ENCODE measurements at places on chromosomes 3 and 15.

DNA sequence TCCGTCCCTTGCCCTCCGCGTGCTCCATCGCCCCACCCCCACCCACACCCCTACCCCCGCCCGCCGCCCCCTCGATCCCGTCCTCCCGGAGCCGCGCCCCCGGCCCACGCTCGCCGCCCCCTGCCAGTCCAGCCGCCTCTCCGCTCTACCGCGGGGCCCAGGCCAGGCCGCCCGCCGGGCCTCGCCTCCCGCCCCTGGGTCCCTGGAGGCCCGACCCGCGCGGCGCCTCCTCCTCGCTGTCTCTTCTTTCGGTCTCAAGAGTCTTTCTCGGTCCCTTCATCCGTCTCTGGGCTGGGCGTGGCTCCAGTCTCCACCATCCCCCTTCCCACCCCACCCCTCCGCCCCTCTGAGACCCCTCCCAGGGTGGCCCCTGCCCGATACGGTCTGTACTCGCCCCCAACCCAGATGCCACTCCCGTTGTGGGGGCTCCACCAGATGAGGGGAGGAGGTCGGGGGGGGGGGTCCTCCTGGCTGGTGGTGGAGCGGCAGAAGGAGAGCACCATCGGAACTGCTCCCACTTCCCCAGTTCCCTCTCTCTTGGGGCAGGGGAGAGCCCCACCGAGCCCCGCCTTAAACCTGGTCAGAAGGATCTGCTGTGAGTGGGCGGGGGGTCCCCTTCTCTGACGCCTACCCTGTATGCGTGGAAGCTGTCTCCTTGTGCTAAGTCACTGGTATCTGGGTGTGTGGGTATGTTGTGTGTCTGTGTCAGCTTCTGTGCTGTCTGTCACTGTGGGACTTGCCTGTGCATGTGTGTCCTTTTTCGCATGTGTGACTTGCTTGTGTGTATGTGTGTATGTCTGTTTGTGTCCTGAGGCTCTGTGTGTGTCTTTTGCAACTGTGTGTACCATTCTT is 1.0 kb downstream of the PRKCD start:
- no peak for DNase-seq

DNA sequence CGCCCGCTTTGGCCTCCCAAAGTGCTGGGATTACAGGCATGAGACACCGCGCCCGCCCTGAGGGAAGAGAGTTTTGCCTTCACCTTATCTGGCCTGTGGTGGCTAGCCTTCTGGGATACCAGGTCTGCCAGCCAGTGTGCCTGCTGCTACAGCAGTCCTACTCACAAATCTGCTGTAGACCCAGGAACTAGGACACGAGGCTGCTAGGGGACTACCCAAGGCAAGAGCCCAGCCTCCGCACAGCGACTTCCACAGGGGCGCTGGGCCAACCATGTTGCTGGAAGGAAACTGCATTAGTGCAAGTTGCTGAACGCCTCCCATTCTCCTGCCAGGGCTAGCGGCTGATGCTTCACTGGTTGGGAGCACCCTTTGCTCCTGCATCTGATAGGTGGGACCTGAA is 53.7 kb downstream of the DHX30 start:
- DNase-seq = no peak

DNA sequence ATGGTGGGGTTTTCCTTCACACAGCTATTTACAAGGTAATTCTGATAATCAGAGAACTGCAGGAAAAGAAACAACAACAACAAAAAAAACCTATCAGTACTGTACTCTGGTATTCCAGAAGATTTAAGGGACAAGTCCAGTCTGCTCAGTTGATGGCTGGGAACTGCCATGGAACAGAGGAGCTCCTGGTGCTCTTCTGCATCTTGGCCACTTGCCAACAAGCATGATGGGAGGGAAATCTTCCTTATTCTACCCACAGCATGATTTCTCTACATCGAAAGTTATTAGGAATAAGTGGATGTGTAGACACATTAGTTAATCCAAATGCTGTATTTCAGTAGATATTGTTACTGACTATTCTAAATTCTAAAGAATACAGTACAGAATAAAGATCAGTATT is 51.7 kb downstream of the RASGRP1 start:
- DNase-seq = no peak

DNA sequence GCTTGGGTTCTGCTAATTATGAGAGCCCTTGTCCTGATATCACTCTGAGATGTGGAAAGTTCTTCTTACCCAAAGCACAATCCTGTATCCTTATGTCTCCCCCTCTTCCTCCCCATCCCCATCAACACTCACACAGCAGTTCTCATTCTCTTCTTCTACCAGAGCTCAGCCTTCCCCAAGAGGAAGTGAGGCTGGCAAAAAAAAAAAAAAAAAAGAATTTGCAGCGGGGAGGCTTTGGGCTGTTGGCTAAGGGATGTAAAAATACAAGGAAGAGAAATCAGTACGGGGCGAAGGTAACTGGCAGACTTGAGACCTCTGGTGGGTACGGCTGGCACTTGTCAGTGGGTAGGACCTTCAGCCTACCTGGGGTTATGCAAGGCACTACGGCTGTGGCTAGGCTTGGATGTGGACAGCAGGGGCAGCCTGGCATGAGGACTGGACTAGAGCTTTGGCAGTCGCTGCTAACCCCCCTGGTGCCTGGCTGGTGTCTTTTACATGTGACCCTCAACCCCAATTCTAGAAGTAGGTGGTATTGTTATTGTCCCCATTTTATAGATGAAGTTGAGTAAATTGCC is 5.4 kb downstream of the VIPR1 start:
- DNase-seq = no peak

- DNase-seq = no peak
These were observed 246.2 kb downstream of the UACA start for GRCh38 chr15:70517194-70517590.

DNA sequence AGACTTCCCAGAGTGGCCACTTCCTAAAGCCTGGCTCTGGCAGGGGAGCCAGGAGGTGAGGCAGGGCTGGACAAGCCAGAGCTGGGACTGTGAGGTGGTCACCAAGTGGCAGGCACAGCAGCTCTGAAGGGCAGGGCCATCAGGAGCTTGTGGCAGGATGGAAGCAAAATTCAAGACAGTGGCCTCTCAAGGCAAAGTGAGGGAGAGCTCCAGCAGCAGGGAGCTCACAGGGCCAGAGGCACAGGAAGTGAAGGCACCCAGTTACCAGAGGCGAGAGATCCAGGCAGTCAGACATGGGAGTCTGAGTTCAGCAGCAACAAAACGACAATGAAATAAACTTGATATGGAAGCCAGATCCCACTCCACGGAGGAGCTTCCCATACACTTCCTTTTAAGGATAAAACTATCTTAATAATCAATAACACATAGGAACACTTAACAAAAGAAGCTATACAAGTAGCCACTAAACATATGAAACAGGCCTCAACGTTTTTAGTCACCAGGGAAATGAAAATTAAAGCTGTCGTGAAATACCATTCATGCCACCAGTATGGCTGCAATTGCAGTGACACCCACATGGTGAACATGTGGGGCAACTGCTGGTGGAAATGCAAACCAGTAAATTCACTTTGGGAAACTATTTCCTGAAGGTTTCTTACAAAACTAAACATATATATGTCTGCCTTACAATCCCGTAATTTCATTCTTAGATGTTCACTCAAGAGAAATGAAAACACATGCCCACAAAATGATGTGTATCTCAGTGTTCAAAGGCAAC is 35.4 kb upstream of the TMEM158 start:
- no peak for DNase-seq

- DNase-seq = no peak
These were observed 749.3 kb upstream of the CADM2 start for GRCh38 chr3:84209474-84209873.

- no peak for DNase-seq
These were observed 136.9 kb downstream of the P2RY1 start for GRCh38 chr3:152971880-152972279.

- DNase-seq = no peak
These were observed 227.6 kb upstream of the BHLHE40 start for GRCh38 chr3:4751502-4752101.

DNA sequence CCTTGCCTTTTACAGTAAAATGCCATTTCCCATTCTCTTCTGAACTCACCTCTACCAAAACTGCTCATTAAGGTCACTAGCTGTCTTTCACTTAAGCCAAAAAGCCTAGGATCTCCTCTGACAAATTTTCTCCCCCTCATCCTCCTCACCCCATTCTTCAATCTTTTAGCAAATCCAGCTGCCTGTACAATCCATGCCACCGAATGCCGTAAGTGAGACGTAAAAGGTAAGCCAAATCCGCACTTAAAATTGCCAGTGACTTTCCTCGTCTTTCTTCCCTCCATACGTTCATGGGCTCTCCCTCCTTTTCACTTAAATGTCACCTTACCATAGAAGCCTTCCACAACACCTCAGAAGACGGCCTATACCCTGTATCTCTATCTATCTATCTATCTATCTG is 13.8 kb downstream of the PSMD6 start:
- DNase-seq = no peak

GRCh38 chr3:99823723-99824711 is 6.4 kb downstream of the CMSS1 start:
- DNase-seq = no peak

Measured in renal cortex interstitium (tissue), 15 donors.